ENCODE measurements at places on chromosomes 7 and 10. TPM values are rescaled to one million over a fixed set of nuclear protein-coding genes. Genes with fewer than 3 reads are reported as not detected.

DNA sequence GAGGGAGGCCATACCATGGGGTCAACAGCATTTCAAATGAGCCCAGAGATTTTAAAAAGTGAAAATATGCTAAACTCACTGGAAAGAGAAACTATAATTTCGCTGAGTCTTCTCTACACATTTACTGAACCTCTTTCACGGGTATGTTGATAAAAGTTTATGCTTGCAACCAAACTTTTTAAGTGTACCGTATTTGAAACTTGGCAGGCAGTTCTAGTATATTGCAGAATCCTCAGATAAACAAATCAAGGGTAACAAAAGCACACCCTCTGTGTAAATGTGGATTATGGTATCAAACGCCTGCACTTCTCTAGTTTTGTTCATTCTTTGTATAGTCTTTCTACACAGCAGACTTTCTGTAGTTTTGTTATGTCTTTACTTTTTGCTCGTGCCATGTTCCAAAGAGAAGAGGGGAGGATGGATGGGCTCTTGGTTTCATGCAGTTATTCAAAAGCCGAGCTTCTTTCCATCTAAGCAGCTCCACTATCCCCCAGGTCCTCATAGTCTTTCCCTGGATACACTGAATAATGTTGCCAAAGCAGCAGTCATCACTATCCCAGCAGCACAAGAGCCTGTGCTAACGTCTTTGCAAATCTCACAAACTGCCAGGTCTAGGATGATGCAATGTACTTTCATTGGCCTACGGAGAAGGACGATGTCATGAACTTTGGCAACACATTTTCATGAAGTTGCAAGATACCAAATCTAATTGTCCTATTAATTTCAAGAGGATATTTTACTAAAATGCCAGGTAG is 131.2 kb downstream of the MPP7 start:
- no peak for DNase-seq

- DNase-seq, result no peak
Observed at GRCh38 chr10:70782086-70782745, 3.0 kb downstream of the TBATA start.

GRCh38 chr10:78328592-78329404 is 295.1 kb downstream of the RPS24 start:
- DNase-seq, result no peak

GRCh38 chr10:3516234-3516922 is 268.6 kb downstream of the KLF6 start:
- no peak for DNase-seq

DNA sequence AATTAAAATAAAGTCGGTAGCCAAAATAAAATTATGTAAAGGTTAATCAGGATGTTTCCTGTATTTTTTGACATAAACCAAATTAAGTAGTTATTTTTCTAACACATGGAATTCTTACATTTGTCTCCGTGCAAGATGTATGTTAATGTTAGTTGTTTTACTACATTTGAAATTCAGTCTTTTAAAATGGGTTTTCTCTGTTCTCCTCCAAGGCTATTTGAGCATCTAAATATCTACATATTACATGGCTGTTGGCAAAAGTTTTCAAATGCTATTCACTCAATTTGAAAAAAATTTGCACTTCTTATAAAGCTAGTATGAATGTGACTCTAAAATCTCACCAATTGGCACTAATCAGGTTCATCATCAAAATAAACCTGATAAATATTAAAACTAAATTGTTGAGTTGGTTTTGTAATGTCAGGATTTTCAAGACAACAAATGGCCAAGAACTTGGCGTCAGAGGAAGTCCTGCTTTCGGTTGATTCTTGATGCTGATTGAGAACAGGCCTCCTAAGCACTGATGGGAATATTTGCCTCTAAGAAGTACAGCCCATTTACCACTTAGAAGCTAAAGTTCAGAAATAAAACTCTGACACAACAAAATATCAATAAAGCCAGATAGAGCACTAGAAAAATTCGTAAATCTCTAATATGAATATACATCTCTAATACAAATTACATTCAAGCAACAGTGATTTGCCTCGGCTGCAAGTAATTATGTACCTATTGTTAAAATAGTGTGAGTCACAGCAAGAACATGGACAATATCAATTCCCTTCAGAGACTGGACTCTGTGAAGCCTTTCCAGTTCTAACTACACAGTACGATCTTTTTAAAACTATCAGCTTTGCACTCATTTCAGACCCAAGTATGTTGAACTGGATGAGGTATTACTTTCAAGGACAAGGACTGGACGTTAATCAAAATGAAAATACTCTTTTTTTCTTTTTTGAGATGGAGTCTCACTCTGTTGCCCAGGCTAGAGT is 733.1 kb upstream of the C7orf33 start:
- DNase-seq, result no peak

- DNase-seq, result no peak
Observed at GRCh38 chr7:148245381-148245780, 345.2 kb upstream of the C7orf33 start.

DNA sequence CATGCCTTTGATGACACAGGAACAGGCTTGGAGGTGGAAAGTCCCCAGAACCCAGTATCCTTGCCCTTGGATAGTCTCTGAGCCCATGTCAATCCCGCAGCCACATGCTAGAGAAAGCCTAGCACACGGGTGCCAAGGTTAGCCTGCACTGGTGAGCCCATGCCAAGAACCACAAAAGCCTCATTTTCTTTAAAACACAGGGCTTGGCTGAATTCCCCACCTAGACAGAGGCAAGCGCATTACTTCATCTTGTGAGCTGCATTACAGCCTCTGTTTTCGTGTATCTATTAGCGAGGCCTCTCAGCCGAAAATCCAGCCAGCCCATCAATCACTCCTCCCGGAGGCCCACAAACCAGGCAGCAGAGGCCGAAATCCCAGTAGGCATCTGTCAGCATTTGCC is 314.9 kb upstream of the AUTS2 start:
- DNase-seq, result no peak

DNA sequence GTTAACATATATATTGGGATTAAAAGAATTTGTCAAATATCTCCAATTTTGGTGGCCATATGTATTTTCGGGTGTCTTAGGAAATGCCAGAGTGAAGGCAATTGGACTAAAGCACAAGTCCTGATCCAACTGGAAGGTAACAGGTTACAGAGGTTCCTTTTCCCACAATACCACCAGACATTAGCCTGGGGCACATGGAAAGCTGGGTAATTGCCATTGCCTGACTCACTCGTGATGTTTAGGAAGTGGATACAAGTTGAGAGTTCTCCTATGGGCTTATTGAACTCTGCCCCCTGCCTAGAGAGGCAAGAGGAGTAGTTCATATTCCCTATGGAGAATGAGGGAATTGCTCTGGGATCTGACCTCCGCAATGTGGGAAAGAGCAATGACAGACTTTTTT is 5.7 kb downstream of the DNAH11 start:
- no peak for DNase-seq

GRCh38 chr10:119090026-119090795 is 9.6 kb upstream of the EIF3A start:
- no peak for DNase-seq

GRCh38 chr10:34581801-34582532 is 233.1 kb downstream of the PARD3 start:
- no peak for DNase-seq

DNA sequence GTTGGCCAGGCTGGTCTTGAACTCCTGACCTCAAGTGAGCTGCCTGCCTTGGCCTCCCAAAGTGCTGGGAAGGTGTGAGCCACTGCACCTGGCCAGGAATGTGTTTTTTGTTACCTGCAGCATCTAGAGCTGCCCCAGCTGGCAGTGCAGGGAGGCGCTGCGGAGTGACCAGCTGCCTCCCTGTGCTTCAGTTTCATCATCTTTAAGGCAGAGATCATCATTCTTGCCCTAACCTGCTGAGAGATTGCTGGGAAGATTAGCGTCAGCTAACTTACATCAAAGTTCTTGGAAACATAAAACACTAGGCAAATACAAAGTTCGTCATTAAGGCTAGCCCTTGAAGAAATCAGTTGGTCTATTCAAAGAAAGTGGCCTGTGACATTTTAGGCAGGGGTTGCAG is 2.3 kb downstream of the ZNF282 start:
- DNase-seq, result no peak

- DNase-seq, result no peak
Observed at GRCh38 chr7:10212649-10213048, 761.0 kb upstream of the PHF14 start.

DNA sequence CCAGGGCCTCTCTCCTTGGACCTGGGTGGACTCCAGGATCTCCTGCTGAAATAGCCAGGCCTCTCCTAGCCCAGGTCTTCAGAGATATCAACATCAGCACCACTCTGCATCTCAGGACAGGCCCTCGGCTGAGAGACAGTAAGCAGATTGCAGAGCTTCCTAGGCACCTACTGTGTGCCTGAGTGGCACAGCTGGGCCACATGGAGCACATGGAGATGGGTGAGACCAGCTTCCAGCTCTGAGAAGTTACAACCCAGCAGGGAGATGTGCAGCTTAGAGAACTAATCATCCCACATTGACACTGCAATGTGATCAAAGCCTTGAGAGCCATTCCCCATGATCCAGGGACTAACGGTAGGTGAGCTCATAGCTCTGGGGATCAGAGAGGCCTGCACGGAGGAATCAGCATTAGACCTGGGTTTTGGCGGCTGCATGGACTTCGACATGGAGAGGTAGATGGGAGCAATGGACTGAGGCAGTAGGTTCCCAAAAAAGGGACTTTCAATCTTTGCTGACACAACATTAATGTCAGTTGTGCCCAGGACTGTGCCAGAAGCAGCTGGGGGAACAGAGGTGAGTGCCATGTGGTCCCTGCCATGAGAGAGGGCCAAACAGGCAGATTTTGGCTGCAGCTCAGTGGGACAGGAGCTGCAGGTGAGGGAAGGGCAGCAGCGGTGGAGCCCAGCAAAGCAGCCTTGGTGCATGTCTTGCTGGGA is 76.0 kb upstream of the LEP start:
- no peak for DNase-seq

DNA sequence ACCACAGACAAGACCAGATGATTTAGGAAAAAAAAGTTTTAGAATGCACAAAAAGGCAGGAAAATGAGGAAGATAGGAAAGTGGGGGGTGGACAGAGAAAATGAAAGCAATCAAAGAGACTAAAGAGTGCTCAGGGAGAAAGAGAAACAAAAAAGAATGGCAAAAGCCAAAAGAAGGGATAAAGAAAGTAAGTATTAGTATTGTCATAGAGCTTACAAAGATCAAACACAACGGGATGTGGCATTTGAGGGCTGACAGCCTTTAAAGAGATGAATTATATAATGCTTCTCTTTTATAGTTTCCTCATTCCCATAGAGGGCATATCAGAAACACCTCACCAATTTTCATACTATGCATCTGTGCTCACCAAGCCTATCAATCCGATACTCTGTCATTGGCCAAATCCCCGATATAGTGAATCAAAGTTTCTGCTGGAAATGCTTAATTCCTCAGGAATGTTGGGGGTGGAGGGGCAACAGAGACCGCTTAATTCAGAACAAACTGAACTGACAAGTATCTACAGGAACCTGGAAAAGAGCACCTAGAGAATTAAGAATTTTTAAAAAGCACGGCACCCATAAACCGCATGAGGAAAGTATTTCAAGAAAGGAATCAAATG is 2.7 kb downstream of the COG5 start:
- no peak for DNase-seq

- DNase-seq, result peak; percentile 75
Observed at GRCh38 chr7:36155811-36156361, 2.8 kb downstream of the EEPD1 start.

GRCh38 chr7:106417273-106417902 is 132.6 kb upstream of the NAMPT start:
- DNase-seq, result no peak

- no peak for DNase-seq
Observed at GRCh38 chr10:24469993-24470392, 253.7 kb downstream of the ARHGAP21 start.

GRCh38 chr10:63636812-63637211 is 115.6 kb downstream of the REEP3 start:
- no peak for DNase-seq

DNA sequence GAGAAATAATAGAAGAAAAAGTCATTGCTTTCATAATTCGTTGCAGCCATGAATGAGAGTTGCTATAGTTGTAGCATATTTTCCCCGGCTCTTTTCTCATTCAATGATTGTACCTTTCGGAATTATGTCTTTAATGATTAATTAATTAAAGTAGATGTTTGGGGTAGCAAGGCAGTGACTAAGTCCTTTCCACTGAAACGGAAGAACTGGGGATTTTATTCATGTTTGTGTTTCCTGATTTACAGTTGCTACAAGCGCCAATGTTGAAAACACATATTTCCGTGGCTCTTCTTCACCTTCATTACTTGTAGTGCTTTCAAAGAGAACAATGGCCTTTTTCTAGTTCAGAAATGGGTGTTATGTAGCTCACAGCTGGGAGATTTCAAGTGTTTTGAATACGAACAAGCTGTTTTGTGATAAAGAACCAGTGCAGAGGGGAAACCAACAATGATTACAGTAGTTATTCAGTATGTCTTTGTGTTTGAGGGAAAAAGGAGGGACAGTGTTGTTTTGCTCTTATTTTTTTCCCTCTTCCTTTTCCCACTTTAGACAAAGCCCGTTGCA is 153.5 kb downstream of the NSUN6 start:
- no peak for DNase-seq

- no peak for DNase-seq
Observed at GRCh38 chr10:132485391-132485790, 52.2 kb upstream of the INPP5A start.

- no peak for DNase-seq
Observed at GRCh38 chr10:34018784-34019183, 684.3 kb upstream of the NRP1 start.

- DNase-seq, result no peak
Observed at GRCh38 chr10:96271016-96271815, at the start of gene BLNK. Gene BLNK (minus strand): TSS chr10:96271569. CDS start chr10:96271398, 171 bp downstream.

DNA sequence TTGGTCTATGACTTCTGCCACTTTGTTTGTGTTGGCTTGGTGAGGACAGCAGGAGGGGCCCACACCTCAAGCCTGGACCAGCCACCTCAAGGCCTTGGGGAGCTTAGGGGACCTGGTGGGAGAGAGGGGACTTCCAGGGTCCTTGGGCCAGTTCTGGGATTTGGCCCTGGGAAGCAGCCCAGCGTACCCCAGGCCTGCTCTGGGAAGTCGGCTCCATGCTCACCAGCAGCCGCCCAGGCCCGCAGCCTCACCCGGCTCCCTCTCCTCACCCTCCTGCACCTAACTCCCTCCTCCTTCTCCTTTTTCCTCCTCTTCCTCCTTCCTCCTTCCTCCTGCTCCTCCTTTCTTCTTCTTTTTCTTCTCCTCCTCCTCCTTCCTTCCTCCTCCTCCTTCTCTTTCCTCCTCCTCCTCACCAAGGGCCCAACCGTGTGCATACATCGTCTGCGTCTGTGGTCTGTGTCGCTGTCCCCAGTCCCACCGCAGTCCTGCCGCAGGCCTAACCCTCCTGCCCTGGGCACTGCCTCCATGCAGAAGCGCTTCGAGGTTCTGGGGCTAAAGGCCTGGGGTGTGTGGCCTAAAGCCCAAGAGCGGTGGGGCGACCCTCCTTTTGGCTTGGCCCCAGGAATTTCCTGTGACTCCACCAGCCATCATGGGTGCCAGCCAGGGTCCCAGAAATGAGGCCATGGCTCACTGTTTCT is 5.3 kb downstream of the EN2 start:
- no peak for DNase-seq

CHAT gene
- total RNA-seq, result 7.4 TPM

TMEM229A gene
- total RNA-seq, result 2.4 TPM

ATOH7 gene
- 1.5 TPM for total RNA-seq

CALHM2 gene
- total RNA-seq, result 4.9 TPM

APBB1IP gene
- 1.6 TPM for total RNA-seq

IDI1 gene
- total RNA-seq, result 67.2 TPM

SLC26A5 gene
- total RNA-seq, result 0.18 TPM

CALY gene
- total RNA-seq, result 6.6 TPM

CYP3A4 gene
- not detected for total RNA-seq

All from cerebellum (tissue), 4 donors.